SK-N-SH (cell line): ENCODE measurements at places on chromosomes 16 and 17. TPM values are rescaled to one million over a fixed set of nuclear protein-coding genes. Genes with fewer than 3 reads are reported as not detected.

CIITA gene
- 0.15 and 0.23 TPM in 2 replicates for polyA plus RNA-seq

ABCA8 gene
- 2.3 TPM in 2 replicates for polyA plus RNA-seq

ZNF624 gene
- polyA plus RNA-seq, result 0.92 and 0.93 TPM in 2 replicates

DNA sequence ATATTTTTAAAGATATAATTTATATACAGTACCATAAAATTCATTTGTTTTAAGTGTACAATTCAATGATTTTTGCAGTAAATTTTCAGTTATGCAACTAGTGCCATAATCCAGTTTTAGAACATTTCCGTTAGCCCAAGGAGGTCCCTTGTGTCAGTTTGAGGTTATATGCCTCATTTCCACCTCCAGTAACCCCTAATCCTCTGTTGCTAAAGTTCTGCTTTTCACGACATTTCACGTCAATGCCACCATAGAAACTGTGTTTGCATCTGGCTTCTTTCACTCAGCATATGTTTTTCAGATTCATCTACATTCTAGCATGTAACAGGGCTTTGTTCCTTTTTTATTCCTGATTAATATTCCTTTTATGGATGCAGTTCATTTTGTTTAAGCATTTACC lies 42.4 kb upstream of the NUDT7 start:
- H3K4me3 ChIP-seq, result no peak overlapping the region
- no peak overlapping the region for H3K27ac ChIP-seq
- no peak for DNase-seq
- H3K27me3 ChIP-seq, result no peaks in the 10 kb centered on the region
